Thoracic aorta (tissue), 2 donors: ENCODE measurements at places on chromosomes 13 and 19.

DNA sequence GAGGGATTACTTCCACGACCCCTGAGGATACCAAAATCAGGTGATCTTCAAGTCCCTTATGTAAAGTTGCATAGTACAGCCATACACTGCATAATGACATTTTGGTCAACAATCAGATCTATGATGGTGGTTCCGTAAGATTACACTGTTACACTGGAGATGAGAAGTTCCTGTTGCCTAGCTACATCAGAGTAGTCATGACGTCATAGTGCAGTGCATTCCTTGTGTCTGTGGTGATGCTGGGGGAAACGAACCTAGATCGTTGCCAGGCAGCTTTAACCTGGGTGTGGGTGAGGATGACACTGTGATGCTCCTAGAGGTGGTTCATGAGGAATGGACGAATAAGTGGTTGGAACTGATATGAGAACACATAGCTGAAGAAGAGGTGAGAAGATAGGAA is 9.1 kb downstream of the ZNF610 start:
- no peak for DNase-seq

- no peak for DNase-seq
These were observed 1.2 kb downstream of the ACP5 start for GRCh38 chr19:11576227-11576626.

GRCh38 chr13:61146571-61146970 is 269.1 kb downstream of the PCDH20 start:
- DNase-seq: no peak

DNA sequence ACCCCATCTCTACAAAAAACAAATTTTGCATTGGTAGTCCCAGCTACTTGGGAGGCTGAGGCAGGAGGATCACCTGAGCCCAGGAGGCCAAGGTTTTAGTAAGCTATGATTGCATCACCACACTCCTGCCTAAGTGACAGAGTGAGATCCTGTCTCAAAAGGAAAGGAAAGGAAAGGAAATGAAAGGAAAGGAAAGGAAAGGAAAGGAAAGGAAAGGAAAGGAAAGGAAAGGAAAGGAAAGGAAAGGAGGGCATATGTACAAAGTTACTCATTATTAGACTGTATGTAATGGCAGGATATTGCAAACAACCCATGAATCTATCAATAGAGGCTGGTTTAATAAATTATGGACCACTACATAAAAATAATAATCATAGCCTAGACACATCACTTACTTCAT is 40.8 kb upstream of the CACNA1A start:
- DNase-seq: no peak

DNA sequence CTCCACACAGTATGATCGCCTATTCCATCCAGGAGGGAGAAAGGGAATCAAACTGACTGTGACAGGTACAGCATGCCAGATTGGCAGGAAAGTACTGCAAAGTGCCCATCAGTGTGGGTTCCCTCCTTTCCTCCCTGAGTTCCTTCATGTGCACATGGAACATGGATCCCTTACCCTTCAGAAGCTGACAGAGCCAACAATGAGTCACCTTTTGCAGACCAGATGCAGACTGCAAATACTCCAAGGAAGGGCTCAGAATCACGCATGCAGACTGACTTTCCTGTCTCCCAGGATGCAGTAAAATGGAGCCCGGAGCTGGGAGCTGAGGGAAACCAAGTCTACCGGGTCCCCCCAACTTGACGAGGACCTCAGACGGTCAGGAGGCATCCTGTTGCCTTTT is 41.8 kb downstream of the SACS start:
- no peak for DNase-seq

GRCh38 chr19:41699968-41700323 is 8.5 kb upstream of the CEACAM5 start:
- no peak for DNase-seq

- DNase-seq: no peak
These were observed 28.4 kb downstream of the GPR42 start for GRCh38 chr19:35399231-35399630.
